ENCODE measurements at places on chromosomes 6 and 20. TPM values are rescaled to one million over a fixed set of nuclear protein-coding genes. Genes with fewer than 3 reads are reported as not detected.

- DNase-seq: no peak
These were observed 19.8 kb upstream of the KCNG1 start for GRCh38 chr20:51042657-51043247.

DNA sequence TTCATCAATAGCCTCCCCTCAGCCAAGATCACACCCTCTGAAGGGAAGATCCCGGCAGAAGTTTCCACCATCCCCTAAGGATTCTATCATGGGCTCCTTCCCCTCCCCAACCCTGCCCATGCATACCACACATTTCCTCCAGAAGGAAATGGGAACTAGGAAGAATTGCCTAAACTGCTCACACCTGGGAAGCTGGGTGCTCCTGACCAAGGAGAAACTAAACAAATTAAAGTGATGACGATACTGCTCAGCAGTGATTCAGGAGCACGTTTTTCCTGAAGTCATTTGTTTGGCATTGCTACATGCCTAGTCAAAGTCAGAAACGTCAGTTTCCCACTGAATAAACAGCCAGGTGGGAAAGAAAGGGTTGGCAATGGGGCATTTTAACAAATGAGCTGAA is 136.1 kb upstream of the CDYL start:
- DNase-seq: no peak

- DNase-seq: no peak
These were observed 93.1 kb upstream of the HEY2 start for GRCh38 chr6:125656287-125656870.

GRCh38 chr6:125294036-125294435 is 7.7 kb downstream of the HDDC2 start:
- no peak for DNase-seq

DNA sequence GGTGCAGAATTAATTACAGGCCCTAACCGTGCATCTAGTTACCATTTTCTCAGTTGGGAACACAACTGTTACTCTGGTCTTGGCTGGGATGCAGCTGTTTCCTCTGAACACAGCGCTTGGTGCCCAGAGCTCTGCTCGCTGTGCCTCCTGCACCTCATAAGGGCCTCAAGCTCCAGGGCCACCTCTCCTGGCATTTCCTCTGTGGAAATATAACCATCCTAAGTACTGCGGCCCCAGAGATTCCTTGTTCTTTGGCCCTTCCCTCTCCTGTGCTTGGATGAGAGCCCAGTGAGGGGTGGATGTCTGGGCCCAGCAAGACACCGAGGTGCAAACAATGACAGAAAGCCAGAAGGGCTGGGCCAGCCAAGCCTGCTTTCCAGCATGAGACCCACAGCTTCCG is 169.9 kb upstream of the CST7 start:
- no peak for DNase-seq

The GPR63 gene
- 2.4 TPM for total RNA-seq

Data from tongue (tissue), 3 donors.